ENCODE measurements at places on chromosomes 12 and 14. TPM values are rescaled to one million over a fixed set of nuclear protein-coding genes. Genes with fewer than 3 reads are reported as not detected.

- H3K4me1 ChIP-seq = peaks cover 60% of the 10 kb centered on the region
- H3K27ac ChIP-seq = peak overlapping the region; percentile 85
- H3K27me3 ChIP-seq = no peaks in the 10 kb centered on the region
- peak; percentile 57 for DNase-seq
Measured at GRCh38 chr12:51393676-51394545, 2.7 kb upstream of the GALNT6 start.

DNA sequence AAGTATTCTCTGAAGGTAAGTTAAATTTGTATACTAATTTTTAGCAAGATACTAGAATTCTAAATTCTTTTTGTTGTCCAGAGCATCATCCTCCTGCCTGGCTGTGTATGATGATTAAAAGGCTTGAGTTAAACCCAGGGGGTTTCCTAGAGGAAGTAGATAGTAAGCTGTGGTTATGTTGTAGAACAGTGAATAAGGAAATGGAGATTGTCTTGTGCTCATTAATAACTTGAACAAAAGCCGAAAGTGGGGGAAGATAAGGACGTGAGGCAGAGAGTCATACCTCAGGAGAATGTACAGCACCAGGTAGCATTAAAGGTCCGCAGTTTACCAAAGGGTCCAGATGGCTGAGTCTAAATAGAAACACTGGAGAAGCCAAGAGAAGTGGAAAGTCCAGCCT is 42.0 kb downstream of the CKB start:
- peak overlapping the region; percentile 44 for H3K27ac ChIP-seq
- H3K4me1 ChIP-seq = peaks cover 18% of the 10 kb centered on the region
- no peaks in the 10 kb centered on the region for H3K27me3 ChIP-seq
- no peak for DNase-seq
- H3K4me3 ChIP-seq = no peak overlapping the region

GRCh38 chr12:91982946-91983345 is 162.7 kb downstream of the BTG1 start:
- H3K36me3 ChIP-seq = peaks cover 12% of the 10 kb centered on the region
- peaks cover 41% of the 10 kb centered on the region for H3K4me1 ChIP-seq
- no peak for DNase-seq
- no peak overlapping the region for H3K27ac ChIP-seq
- no peak overlapping the region for H3K4me3 ChIP-seq
- H3K27me3 ChIP-seq = no peaks in the 10 kb centered on the region

DNA sequence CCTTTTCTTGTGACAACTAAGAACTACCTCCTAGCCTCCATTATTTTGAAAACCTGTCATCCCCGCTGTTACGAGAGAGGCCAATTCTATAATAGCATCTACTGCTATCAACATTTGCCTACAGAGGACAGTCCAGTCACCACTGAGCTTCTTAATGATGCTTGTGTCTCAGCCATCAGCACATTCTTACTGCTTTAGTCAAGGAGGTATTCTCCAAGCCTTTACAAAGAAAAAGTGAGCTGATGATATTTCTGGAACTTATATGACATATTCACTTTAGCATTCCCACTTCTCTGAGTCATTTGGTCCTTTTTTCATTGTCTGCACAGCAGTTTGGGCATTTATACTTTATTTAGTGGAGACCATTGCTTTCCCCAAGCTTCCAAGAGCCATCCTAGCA is 497.7 kb upstream of the RPL10L start:
- no peaks in the 10 kb centered on the region for H3K27me3 ChIP-seq
- DNase-seq = no peak
- no peaks in the 10 kb centered on the region for H3K36me3 ChIP-seq
- H3K4me3 ChIP-seq = no peak overlapping the region

DNA sequence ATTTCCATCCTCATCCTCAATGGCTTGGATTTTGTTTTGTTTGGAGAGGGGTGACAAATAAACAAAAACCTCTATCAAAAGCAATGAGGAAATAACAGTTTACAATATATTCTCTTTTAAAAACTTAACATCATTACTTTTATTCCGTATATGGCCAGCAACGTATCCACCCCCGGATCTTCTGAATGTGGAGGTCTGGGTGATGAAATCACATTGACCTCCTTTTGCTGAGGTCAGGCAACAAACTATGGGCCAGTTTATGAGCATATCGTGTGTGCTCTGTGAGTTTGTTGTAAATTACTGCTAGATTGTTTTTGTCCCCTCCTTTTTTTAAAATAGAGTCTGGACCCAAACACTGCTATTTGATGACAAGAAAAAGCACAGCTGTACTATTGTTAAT is 178.1 kb downstream of the BCAT1 start:
- no peak for DNase-seq
- no peak overlapping the region for H3K4me3 ChIP-seq
- H3K27me3 ChIP-seq = peaks cover 3% of the 10 kb centered on the region
- H3K36me3 ChIP-seq = no peaks in the 10 kb centered on the region
- no peak overlapping the region for H3K27ac ChIP-seq
- H3K4me1 ChIP-seq = no peaks in the 10 kb centered on the region

DNA sequence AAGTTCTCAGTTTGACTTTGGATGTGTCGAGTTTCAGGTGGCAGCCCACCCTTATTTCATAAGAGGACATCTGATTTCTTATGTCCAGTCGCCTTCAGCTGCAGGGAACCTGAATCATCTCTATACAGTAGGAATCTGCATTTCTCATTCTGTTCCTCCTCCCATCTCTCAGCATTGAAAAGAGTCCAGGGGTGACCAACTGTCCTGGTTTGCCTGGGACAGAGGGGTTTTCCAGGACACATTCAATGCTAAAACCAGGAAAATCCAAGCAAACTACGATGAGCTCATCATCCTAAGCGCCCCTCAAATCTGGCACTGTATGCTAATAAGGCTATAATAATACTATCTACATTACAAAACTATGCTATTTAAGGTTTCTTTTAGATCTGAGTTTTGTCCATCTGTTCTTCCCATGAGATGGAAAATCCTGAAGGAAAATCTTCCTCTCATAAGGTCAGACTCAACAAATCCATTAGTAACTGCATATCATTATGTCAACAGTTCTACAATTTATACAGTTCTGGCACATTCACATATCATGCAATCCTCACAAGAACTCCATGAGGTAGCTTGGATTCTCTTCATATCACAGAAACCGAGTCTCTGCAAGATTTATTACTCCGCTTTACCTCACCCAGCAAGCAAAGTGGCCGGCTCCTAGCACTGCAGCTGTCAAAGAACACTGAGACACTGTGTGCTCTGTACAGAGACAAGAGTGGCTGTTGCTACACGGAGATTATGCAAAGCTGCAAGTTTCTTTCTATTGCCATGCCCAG is 15.6 kb upstream of the CALM1 start:
- no peak overlapping the region for H3K4me3 ChIP-seq
- H3K36me3 ChIP-seq = no peaks in the 10 kb centered on the region
- DNase-seq = no peak
- H3K27me3 ChIP-seq = no peaks in the 10 kb centered on the region

DNA sequence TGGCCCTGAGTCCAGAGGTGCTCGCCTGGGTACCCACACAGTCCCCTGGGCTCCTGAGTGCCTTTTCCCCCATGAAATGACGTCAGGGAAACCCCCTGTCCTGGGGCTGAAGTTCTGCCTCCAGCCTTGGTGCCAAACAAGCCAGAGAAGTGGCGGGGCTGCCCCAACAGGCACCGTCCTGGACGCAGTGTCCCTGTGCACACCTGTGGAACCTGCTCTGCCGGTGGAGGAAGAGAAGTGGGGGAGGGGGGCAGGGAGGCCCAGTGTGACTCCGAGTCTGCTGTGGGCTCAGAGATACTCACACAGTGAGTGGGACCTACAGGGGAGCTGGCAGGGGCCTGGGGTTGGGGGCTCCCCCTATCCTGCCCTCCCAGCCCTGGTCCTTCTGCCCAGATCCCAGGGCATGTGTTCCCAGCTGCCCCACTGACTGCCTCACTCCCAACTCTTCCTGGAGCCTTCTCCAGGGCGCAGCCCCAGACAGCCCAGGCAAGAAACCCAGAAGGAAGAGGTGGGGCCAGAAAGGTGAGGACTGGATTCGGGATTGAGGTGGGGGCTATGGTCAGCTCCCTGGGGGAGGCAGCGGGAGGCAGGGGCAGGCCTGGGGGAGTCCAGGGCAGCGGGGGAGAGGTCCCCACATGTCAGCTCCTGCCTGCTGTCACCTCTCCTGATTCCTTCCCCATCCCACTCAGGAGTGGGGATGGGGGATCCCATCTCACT is 24.7 kb downstream of the CCDC85C start:
- H3K27me3 ChIP-seq = no peaks in the 10 kb centered on the region
- no peak for DNase-seq
- H3K4me1 ChIP-seq = peaks cover 2% of the 10 kb centered on the region
- H3K36me3 ChIP-seq = no peaks in the 10 kb centered on the region

GRCh38 chr14:103546652-103547454 is 15.6 kb downstream of the BAG5 start:
- H3K4me3 ChIP-seq = no peak overlapping the region
- peak; percentile 76 for DNase-seq
- H3K36me3 ChIP-seq = no peaks in the 10 kb centered on the region

GRCh38 chr12:98437166-98437565 is 78.2 kb upstream of the TMPO start:
- no peak overlapping the region for H3K27ac ChIP-seq
- no peak for DNase-seq
- no peak overlapping the region for H3K4me3 ChIP-seq
- peaks cover 35% of the 10 kb centered on the region for H3K27me3 ChIP-seq
- no peaks in the 10 kb centered on the region for H3K36me3 ChIP-seq
- peaks cover 2% of the 10 kb centered on the region for H3K4me1 ChIP-seq

- no peaks in the 10 kb centered on the region for H3K4me1 ChIP-seq
- H3K27me3 ChIP-seq = peaks cover 21% of the 10 kb centered on the region
- no peak overlapping the region for H3K27ac ChIP-seq
Measured at GRCh38 chr14:55927028-55927427, 191.2 kb upstream of the PELI2 start.

- no peaks in the 10 kb centered on the region for H3K36me3 ChIP-seq
- H3K4me3 ChIP-seq = no peak overlapping the region
- H3K27me3 ChIP-seq = peaks cover 8% of the 10 kb centered on the region
- no peak for DNase-seq
- H3K27ac ChIP-seq = no peak overlapping the region
Measured at GRCh38 chr12:65511134-65511834, 232.8 kb downstream of the MSRB3 start.

DNA sequence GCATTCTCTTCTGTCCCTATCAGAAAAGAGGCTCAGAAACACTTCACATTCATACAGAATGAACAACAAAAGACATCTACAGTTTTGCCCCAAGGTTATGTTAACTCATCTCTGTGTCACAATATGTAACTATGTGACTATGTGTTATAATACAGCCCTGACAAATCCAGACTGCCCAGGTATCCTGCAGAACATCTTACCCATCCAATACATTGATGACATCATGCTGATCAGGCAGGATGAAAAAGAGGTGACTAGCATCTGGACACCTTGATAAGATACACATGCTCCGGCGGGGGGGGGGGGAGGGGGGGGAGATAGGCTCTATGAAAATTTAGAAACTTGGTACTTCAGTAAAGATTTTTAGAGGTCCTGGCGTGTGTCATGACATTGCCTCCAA is 8.3 kb upstream of the GNS start:
- no peak for DNase-seq
- H3K4me1 ChIP-seq = no peaks in the 10 kb centered on the region
- H3K36me3 ChIP-seq = peaks cover 3% of the 10 kb centered on the region
- H3K4me3 ChIP-seq = no peak overlapping the region
- no peak overlapping the region for H3K27ac ChIP-seq

- no peak overlapping the region for H3K27ac ChIP-seq
- H3K27me3 ChIP-seq = no peaks in the 10 kb centered on the region
- H3K4me3 ChIP-seq = no peak overlapping the region
- H3K4me1 ChIP-seq = peaks cover 15% of the 10 kb centered on the region
Measured at GRCh38 chr12:92342574-92342973, 196.9 kb upstream of the BTG1 start.

DNA sequence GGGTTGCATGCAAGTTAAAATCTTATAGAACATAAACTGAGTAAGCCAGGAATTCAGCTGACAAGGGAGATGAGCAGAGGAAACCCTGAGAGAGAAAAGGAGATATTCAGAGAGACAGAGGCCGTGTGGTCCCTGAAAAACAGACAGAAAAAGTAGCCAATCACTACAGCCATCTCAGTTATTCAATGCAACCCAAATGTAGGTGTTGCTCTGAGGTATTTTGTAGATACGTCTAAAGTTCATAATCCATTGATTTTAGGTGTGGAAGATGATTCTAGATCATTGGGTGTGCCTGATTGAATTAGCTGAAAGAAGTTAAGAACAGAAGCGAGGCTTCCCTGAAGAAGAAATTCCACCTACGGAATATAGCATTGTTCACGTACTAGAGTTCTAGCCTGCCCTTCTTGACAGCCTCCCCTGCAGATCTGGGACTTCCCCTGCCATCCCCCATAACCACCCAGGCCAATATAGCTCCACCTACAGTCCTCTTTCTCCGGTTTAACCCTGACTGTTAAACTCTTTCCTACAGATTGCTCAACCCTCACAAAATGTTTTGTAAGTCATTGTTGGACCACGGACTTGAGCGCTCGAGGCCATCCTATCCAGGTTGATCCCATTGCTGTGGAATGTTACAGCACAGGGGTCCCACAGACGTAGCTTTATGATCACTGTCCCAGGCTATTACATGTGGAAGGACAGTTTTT is 21.7 kb downstream of the AICDA start:
- no peak overlapping the region for H3K27ac ChIP-seq
- H3K27me3 ChIP-seq = peaks cover 3% of the 10 kb centered on the region
- no peaks in the 10 kb centered on the region for H3K36me3 ChIP-seq
- DNase-seq = peak; percentile 5
- peaks cover 9% of the 10 kb centered on the region for H3K4me1 ChIP-seq

- no peaks in the 10 kb centered on the region for H3K36me3 ChIP-seq
- DNase-seq = no peak
- H3K27me3 ChIP-seq = no peaks in the 10 kb centered on the region
- no peaks in the 10 kb centered on the region for H3K4me1 ChIP-seq
- no peak overlapping the region for H3K27ac ChIP-seq
- H3K4me3 ChIP-seq = no peak overlapping the region
Measured at GRCh38 chr12:88677464-88677863, 97.2 kb upstream of the KITLG start.

DNA sequence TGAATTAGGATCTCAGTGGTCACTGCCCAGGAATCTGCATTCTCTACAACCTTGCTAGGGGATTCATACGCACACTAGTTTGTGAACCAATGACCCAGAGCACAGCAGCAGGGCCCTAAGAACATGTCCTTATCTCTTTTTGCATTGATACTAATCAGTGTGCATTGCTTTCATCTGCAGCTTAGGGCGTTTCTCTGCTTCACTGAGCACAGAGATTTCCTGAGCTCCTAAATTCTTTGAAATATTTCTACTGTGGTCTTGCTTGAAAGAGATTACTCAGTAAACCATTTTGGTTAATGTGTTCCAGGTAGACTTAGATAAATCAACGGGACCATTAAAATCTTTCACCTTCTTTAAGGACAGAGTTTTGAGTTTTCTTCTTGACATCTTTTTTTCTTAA is 351.3 kb upstream of the KITLG start:
- peaks cover 5% of the 10 kb centered on the region for H3K27me3 ChIP-seq
- H3K4me1 ChIP-seq = no peaks in the 10 kb centered on the region
- H3K4me3 ChIP-seq = no peak overlapping the region
- H3K27ac ChIP-seq = no peak overlapping the region

- no peak overlapping the region for H3K27ac ChIP-seq
- no peaks in the 10 kb centered on the region for H3K36me3 ChIP-seq
- H3K27me3 ChIP-seq = no peaks in the 10 kb centered on the region
Measured at GRCh38 chr12:85698937-85699336, 137.3 kb downstream of the RASSF9 start.

RTL1 gene
- not detected for total RNA-seq

TBC1D30 gene
- total RNA-seq = 1.7 TPM

RNASE7 gene
- not detected for total RNA-seq

TIGAR gene
- 14.0 TPM for total RNA-seq

LTBR gene
- total RNA-seq = 1.5 TPM

TMEM179 gene
- total RNA-seq = not detected

SLC2A13 gene
- total RNA-seq = 5.6 TPM

BHLHE41 gene
- not detected for total RNA-seq

KRT79 gene
- 0.95 TPM for total RNA-seq
